ENCODE measurements at places on chromosomes 11 and 22.

DNA sequence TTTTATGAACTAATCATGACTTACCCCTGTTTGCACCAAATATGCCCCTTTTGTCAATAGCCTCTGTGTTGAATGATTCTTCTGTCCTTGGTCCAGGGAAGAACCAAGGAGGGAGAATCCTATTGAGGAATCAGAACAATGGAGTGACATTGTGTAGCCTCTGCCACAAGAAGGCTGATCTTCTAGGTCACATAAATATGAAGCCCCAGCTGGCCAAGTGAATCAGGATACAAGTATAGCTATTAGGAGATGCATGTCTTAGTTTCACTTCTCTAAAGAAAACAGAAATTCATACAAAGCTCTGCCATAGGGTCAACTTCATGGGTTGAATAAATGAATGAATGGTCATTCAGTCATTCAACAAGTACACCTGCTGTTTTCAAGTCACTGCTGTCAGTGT, 118.2 kb upstream of the BLID start:
- DNase-seq, result no peak

- no peak for DNase-seq
These were observed 1.3 kb upstream of the KDM2A start for GRCh38 chr11:67117672-67118180.

DNA sequence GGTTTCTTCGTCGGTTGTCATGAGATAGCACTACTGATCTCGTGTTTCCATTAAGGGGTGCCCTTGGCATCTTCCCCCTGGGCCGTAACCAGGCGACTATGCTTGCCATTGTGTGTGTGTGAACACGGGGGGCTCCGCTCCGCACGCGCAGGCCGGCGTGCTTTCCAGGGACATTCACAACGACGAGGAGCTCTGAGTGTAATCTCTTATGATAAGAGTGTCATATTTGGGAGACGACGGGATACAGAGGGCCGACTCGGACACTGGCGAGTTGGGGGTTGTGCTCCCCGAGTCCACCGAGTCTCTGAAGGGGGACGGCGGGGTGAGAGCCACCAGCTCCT, 170.9 kb upstream of the CTSC start:
- DNase-seq, result no peak

DNA sequence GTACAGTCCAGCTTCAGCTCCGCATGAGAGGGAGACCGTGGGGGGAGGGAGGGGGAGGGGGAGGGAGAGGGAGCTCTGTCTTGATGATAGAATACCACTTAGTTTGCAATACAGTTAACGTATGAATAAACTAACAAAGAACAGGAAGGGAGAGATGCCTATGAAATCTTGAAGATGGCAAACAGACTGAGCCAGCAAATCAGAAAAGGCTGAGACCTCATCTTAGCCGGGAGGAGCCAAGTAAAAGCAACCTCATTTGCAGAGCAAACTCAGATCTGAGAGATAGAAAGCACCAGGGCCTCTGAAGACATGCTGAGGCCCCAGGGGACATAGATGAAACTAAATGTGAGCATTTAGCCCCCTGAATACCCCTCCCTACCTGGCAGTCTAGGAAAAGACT, 23.0 kb downstream of the APLP2 start:
- no peak for DNase-seq

GRCh38 chr11:13338019-13338426, 60.4 kb downstream of the BMAL1 start:
- no peak for DNase-seq

DNA sequence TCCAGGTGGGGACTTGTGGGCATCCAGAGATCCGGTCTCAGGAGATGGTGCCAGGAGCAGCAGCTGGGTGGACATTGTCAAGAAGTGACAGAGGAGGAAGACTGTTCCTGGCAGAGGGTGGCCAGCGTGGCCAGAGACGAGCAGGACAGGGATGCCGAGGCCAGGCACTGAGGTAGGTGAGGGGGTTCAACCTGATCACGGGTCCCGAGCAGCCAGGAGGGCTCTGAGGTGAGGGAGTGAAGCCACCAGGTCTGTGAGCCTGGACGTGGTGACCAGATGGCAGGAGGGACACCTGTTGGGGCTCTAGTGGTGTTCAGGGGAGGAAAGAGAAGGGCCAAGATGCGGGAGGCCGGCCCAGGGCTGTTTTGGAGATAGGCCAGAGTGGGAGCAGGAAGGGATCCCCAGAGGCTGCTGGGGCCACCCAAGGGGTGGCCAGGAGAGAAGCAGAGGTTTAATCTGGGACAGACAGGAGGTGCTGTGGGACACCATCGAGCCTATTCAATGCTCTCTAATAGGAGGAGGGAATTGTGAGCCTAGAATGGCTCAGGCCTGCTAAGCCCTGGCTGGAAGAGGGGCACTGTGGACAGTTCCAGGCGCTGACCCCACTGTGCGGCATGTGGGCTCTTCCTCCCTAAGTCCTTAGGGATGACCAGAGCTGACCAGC, 6.3 kb downstream of the PPM1F start:
- DNase-seq, result no peak

DNA sequence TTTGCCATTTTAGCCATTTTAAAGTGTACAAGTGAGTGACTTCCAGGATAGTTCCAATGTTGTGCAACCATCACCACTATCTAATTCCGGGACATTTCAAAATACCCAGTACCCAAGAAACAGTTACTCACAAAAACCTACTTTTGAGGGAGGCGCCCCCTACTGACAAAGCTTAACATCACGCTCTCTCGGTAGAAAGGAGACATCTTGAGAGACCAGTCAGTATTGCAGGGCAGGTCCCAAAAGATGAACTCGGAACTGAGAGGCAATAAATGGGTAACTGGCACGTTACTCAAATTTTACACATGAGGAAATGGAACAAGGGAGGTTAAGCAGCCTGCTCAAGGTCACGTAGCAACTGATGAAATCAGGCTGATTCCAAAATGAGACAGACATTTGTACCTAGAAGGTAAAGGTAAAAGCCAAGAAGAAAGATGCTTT, 50.0 kb upstream of the POU2AF1 start:
- DNase-seq, result no peak

- DNase-seq, result no peak
These were observed 904 bp downstream of the C2CD3 start for GRCh38 chr11:74169738-74170458.

DNA sequence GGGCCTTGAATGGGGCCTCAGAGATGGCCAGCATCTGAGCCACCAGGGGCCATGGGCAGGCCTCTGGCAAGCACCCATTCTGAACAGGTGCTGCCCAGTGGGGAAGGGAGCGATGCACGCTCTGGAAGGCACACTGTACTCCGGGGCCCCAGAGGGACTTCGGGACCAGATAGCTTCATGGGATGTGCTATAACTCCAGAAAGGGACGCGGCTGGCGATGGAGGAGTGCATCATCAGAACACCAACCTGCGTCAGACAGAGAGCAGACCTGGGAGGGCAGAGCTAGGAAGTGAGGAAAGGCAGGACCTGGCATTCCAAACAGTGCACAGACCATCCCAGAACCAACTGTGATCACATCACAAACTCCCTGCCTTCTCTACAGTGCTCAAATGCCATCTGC, 16.8 kb downstream of the DGCR2 start:
- DNase-seq, result no peak

DNA sequence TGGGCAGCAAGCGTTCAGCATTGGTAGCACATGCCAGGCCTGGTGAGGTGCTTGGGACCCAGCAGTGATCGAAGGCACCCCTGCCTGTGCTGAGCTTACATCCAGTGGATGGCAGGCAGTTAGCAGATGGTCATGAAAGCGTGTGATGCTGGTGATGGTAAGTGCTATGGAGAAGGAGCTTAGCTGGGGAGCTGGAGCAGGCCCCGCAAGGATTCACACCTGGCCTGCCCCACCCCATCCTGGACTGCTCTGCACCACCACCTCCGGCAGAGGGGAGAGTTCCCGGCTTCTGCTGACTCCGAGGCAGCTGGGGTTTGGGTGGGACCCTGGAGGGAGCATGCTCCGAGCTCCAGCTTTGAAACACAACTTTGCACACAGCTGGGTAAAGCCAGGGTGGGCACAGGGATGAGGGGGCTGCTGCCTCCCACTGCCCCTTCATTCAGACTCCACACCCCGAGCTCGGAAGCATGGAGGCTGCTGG, 16.2 kb downstream of the MPPED1 start:
- no peak for DNase-seq

GRCh38 chr11:112966561-112966960, 5.3 kb downstream of the NCAM1 start:
- no peak for DNase-seq

DNA sequence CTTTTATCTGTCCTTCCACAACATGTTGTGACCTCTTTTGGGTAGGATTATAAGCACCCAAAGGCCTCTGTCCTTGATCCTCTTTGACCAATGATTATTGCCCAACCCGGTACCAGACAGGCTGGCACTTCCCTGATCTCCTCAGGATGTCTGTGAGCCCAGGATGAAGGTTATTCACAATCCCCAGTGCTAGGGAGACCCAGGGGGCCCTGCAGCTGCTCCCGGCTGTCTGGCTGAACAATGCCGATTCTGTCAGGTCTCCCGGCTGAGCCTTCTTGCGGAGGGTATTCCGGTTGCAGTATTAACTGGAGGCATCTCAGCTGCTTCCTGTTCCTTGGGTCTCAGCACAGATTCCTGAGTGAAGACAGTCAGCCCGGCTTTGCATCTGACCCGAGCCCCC, 71.2 kb upstream of the CDON start:
- no peak for DNase-seq

- no peak for DNase-seq
These were observed 1420.3 kb downstream of the BRD1 start for GRCh38 chr22:48407256-48407955.

Measured in D721Med (cell line).